ENCODE measurements at places on chromosomes 7 and 10.

DNA sequence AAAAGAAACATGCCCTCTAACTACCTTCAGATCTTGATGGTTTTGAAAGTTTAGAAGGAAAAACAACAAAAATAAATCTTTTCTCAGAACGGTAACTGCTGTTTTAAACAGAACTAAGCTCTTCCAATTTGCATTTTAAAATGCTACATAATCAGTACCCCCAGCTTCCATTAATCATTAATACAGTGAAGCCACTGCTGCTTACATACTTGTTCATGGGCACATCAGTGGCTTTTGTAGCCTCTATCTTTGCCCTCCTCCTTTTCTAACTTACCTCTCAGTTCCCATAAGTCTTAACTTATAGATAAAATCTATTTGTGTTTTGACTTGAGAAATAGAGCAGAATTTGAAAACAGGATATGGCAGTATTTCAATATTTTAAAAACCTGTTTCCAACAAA is 109.1 kb downstream of the POLL start:
- no peak for DNase-seq

DNA sequence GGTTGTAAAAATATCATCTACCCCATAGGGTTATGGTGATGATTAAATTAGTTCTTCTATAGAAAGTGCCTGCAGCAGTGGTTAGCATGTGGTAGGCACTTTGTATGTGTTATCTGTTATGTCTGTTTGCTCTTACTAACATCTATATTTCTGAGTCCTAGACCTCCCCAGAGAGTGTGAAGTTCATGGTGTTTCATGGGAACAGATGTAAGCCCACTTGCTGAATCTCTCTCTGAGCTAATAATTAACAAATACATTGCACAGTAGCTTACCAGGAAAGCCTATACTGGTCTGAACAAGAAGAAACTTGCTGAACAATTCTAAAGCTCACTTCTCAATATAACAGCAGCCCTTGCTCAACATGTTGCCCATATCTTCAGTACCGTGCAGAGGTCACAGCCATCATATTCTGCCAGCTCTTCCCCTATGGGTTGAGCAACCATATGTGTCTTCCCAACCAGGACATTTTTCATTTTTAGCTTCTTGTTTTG is 100.1 kb downstream of the NPSR1 start:
- DNase-seq = no peak

DNA sequence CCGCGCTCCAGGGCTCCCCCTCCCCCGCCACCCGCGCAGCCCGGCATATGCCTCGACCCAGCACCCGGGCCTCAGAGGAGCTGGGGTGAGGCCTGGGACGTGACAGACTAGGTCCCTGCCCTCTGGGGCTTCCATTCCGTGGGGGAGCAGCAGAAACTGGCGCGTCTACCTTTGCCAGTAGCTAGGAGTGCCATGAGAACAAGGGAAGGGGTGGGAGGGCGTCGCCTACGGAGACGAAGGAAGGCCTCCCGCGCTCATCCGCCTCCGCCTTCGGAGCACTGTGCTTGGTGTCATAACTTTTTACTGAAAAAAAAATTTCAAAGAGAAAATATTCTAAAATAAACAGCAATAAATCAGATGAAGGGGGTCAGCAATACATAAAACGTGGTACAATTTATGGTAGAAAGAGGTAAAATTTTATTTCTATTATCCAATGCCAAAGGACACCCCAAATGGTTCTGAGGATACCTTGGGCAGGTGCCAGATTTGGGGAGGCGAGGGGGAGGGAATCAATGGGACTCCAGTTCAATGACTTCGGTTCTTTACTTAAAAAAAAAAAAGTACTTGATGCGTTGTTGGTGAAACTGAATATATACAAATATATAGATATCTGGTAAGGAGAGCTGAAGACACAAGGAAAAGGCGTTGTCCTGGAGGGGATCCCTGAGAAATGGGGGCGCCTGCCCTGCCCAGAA is 35.1 kb upstream of the GRID1 start:
- no peak for DNase-seq

DNA sequence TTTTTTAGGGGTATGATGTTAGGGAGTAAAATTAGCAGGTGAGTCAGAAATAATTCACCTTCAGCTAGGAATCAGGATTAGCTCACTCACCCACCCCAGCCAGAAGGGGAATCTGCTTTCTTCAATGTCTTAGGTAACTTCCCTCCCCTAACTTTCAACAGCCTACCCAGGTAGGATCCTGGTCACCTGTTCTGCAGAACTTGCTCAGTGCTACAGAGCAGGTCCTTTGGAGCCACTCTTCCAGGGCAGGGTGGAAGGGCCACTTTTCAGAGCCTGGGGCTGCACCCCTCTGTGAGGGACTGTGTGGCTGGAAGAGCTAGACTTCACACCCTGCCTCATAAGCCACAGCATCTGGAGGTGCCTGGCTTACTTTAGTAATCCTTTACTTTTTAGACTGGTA is 58.1 kb downstream of the SHH start:
- no peak for DNase-seq

GRCh38 chr7:83593921-83594475 is 54.9 kb downstream of the SEMA3E start:
- DNase-seq = no peak

DNA sequence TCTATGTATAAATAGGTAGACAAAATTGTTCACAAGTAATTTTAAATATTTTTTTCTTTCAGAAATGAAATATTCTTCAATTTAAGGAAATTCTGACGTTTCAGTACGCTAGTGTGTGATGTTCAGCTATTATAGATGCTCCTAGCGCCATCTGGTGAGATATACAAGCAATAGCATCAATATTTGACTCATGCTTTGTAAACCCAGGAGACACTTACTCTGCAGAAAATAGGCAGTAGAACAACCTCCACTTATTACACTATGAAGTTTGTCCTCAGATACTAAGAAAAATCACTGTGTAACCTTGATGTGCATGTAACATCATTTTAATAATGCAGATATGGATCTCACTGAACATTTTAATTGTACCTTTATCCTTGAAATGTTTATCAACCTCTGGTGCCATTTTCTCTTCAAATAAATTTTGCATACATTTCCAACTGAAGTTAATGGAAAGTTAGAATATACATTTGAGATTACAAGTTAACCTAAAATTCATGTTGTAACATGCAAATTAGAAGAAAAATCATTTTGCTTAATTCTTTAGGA is 151.5 kb upstream of the FAM3C start:
- DNase-seq = peak; percentile 68

DNA sequence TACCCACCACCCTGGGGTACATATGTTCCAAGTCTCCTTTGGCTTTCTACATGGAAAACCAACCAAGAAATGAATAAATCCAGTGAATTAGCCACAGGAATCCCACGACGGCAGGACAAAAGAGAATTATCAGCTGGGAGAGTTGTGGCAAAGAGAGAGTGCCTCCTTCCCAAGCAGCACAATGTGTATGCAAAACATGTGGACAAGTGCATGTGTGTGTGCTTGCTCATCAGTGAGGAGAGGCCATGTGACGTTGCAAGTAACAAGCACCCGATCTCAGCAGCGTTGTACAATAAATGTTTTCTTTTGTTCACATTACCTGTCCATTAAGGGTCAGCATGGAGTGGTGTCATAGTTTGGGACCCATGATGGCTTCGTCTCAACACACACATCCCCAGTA is 50.0 kb upstream of the EMX2 start:
- no peak for DNase-seq

DNA sequence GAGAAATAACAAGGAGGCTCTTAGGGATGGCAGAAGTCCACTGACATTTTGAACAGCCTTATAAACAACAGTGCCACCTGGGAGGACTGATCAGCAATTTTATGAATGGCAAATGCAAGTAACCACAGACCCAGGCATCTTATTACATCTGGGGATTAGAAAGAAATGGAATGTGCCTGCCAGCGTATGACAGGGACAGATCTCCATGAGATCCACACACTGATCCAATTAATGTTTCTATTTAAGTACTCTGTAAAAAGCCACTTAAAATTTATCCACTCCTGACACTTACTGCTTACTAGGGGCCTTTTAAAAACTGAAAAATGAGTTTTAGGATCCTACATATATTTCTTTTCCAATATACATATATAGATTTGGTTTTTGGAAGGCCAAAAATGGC is 28.6 kb downstream of the PARD3 start:
- peak; percentile 33 for DNase-seq

- DNase-seq = no peak
These were observed 88.6 kb downstream of the VIM start for GRCh38 chr10:17316488-17317170.

DNA sequence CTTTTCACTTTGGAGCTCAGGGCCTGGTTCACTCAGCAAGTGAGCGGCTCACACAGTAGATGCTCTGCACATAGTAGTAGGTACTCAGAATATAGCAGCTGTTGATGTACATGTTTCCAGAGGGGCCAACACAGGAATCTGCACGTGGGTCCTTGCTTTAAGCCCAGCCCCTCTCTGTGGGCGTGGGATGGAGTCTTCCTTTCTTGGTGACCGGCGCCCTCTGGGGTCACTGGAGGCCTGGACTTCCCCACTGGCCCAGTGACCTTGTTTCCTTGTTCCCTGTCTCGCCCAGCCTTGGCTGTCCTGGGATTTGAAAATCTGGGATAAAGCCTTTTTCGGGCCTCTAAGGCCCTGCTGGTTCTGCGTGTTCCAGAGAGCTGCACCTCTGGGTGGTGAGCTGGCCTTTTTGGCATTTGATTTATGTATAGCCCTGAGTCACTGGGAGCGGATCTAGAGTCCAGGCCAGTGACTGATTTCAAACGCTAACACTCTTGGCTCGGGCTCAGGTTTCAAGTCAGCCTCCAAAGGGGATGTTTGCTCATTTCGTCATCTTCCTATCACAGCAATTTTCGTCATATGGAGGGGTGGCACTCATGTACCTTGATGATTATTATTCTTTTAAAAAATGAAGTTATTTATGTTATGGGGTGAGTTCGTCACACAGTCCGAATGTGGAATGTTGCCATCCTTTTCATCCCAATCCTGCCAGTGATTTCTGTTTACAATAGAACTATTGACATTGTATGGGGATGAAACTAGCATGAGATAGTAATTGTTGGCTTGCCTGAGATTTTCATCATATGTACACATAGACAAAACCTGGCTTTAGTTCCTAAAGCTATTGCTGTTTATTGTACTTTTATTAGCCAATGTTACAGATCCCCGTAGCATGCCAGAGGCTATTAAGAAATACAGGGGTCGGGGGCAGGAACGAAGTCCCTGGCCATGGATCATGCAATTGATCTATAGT is 65.5 kb downstream of the CUX1 start:
- peak; percentile 16 for DNase-seq

- no peak for DNase-seq
These were observed 304.2 kb downstream of the SDK1 start for GRCh38 chr7:3605222-3605621.

DNA sequence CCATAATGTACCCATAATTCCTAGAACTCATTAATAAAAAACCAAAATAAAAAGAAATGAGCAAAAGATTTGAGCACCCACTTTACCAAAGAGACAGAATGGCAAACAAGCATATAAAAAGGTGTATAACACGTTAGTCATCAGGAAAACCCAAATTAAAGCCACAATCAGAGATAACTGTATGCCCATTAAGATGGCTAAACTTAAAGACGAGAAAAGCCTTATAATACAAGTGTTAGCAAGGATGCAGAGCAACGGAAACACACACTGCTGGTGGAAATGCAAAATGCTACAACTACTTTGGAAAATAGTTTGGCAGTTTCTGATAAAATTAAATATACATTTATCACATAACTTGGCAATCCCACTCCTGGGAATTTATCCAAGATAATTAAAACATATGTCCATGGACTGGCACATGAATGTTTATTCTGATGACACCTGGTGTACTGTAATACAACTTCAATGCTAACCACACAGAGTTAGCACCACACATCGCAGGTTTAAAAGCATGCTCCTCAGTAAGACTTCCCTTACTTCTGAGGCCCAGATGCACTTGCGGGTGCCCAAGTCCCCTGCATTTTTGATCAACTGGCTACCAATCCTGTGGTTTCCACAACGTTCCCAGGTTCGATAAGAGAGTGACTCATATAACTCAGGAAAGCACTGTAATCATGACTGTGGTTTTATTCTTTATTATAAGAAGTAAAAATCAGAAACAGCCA is 158.6 kb downstream of the SNX13 start:
- no peak for DNase-seq

DNA sequence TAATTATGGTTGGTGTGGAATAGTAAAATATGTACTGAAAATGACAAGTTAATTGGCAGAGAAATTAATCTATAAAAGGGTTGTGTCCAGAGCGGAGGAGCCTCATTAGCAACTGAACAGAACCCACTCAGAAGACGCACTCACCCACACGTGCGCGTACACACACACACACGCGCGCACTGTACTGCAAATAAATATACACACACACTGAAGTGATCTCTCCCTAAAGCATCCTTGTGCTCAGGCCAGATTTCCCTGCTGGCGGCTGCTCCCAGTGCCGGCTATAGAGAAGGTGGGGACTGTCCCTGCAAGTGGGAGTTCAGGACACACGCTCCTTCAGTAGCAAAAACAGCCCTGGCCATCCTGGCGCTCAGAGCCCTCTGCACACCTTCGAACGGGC is 85.2 kb downstream of the CHST15 start:
- no peak for DNase-seq

DNA sequence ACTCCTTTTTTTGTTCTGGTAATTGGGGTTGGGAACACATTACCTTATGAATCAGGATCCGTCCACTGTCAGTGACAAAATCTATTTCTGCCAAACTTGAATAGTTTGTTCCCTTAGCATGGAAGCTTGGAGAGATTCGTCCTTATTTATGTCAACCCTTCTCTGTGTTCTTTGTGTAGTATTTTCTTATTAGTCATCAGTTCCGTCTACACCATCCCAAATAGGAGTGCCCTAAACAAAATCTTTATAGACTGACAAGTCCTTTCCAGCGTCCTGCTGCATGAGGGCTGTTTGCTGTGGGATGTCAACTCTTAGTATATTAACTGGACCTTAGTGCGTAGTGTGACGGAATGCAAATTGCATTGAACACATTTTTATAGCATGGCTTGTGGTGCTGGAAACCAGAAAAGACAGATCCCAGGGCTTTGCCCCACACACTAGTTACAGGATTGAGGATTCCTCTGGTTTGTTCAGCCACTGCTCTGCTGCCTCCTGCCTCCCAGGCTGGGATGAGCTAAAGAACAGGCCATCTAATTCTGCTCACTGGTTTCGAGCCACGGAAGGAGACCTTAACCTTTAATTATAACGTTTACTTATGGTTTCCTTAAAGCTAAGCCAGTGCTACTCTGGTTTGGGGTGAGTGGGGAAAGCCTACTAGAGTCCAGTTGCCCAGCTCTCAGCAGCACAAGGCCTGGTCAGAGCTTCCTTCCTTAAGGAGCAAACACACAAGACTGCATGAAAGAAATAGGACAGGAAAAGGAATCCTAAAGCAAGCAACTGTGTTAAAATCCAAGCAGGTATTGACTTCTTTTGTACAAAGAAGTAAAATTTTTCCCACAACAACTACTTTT is 194.4 kb downstream of the CCSER2 start:
- DNase-seq = no peak

Data from SK-N-DZ (cell line).